PC-3 (cell line): ENCODE measurements at places on chromosomes 6 and 20. TPM values are rescaled to one million over a fixed set of nuclear protein-coding genes. Genes with fewer than 3 reads are reported as not detected.

GRCh38 chr6:26155061-26155930 is 68.1 kb downstream of the HFE start:
- peak; percentile 54 for DNase-seq

GRCh38 chr6:50785921-50786320 is 32.8 kb upstream of the TFAP2B start:
- no peak for DNase-seq

- DNase-seq = peak; percentile 99
Measured at GRCh38 chr20:45934586-45935415, at the start of gene PCIF1. Gene PCIF1 (plus strand): TSS chr20:45934683. CDS start chr20:45939000, 4,317 bp downstream.

DNA sequence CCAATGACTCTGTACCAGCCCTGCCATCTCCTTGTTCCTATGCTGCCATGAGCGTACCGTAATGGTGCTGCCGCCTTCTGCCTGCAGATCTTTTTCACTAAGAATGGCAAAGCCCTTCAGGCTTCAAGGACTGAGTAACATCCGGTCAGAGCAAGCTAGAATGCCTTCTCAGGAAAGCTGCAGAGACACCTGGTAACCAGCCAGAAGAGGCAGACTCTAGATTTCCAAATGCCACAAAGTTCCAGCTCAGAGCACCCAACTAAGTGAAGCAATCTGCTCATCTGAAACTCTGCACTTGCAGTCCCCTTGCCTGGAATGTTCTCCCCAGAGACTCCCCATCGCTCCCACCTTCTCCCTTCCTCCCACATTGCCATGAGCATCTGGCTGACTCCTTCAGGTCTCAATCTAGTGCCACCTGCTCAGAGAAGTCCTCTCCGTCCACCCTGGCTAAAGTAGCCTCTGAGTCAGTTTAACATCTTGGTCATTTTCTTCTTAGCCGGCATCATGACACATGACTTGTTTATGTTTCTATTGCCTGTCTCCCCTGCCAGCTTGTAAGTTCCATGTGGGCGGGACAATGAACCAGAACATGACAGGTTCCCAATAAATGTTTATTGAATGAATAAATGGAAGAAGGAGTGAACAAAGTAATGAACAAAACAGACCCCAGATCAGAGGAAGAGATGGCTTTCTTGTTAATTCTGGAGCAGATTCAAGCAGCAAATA is 6.9 kb upstream of the OCSTAMP start:
- DNase-seq = peak; percentile 36

GRCh38 chr20:64092258-64093012 is 8.2 kb upstream of the LKAAEAR1 start:
- DNase-seq = no peak

GRCh38 chr6:144936764-144937163 is 651.6 kb downstream of the UTRN start:
- no peak for DNase-seq

GRCh38 chr6:112432853-112433252 is 85.7 kb downstream of the RFPL4B start:
- no peak for DNase-seq

- DNase-seq = no peak
Measured at GRCh38 chr20:18138639-18139583, 1.2 kb downstream of the KAT14 start.

DNA sequence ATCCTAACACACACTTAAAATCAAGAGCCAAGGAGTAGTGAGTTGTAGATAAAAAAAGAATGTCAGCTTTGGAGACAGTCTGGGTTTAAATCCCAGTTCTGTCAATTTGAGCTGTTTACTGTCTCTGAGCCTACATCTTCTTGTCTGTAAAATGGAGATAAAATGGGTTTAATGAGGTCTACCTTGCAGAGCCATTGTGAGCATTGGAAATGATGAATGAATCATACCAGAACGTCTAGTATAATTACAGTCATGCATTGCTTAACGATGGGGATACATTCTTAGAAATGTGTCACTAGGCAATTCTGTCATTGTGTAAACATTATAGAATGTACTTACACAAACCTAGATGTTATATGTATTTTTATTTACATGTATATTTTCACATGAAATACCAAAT is 17.6 kb upstream of the SGK2 start:
- peak; percentile 95 for DNase-seq

GRCh38 chr6:33344701-33345697 is 27.5 kb upstream of the ZBTB22 start:
- DNase-seq = peak; percentile 93

- DNase-seq = no peak
Measured at GRCh38 chr6:111183702-111184517, 96.6 kb downstream of the SLC16A10 start.

DNA sequence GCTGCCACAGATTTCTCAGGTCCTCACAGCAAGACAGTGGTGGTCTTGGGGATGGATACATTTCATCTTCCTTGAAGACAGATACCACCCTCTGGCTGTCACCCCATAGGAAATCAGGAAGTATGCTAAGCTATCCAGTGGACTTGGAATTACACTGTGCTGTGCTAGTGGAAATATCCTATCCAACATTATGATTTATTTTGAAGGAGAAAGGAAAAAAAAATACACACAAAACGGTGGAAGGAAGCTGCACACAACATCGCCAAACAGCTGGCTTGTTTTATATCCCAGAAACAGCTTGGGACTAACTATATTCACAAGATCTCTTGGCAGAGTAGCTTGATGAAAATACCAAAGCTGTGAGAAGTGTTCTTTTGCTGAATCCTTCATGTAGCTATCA is 257.6 kb downstream of the LAMA2 start:
- DNase-seq = no peak

GRCh38 chr6:56821005-56821432 is 133.9 kb upstream of the BEND6 start:
- no peak for DNase-seq

- DNase-seq = no peak
Measured at GRCh38 chr6:121612927-121613326, 177.5 kb downstream of the GJA1 start.

GRCh38 chr20:59022754-59023153 is 3.5 kb downstream of the TUBB1 start:
- DNase-seq = no peak

- DNase-seq = no peak
Measured at GRCh38 chr6:137967689-137968454, 100.8 kb downstream of the TNFAIP3 start.

- DNase-seq = no peak
Measured at GRCh38 chr6:32943864-32944649, 3.2 kb upstream of the HLA-DMB start.

The UBE2V1 gene
- total RNA-seq = 118 and 119 TPM in 2 replicates

The MUCL3 gene
- 0.04 TPM in 1 of 2 replicates, not detected in the other for total RNA-seq

The SLC17A3 gene
- not detected in 2 replicates for total RNA-seq

The TREM2 gene
- not detected in 2 replicates for total RNA-seq

The RRBP1 gene
- 176 and 241 TPM in 2 replicates for total RNA-seq

The C6orf141 gene
- 43.8 and 49.4 TPM in 2 replicates for total RNA-seq

The MAS1 gene
- total RNA-seq = not detected in 2 replicates

The PLAGL2 gene
- 4.4 and 6.2 TPM in 2 replicates for total RNA-seq

The DPPA5 gene
- total RNA-seq = not detected in 2 replicates
